Lower leg skin (tissue), 4 donors: ENCODE measurements at places on chromosomes 16 and 17. TPM values are rescaled to one million over a fixed set of nuclear protein-coding genes. Genes with fewer than 3 reads are reported as not detected.
A peak's percentile ranks its signal among the peaks of the same experiment; 100 is the strongest.

GRCh38 chr17:17661834-17662385 lies 19.3 kb upstream of the RAI1 start:
- no peak for DNase-seq

GRCh38 chr17:40966848-40967247 lies at the start of gene KRT39:
Gene KRT39 (minus strand): TSS chr17:40966948. CDS start chr17:40966856, 92 bp downstream.
- no peak for DNase-seq

- DNase-seq: no peak
Measured at GRCh38 chr16:31187808-31188189, 7.9 kb downstream of the FUS start.

- peak; percentile 53 for DNase-seq
Measured at GRCh38 chr16:15055141-15056053, 477 bp downstream of the NTAN1 start.

KRTAP2-1 gene
- not detected for total RNA-seq
